PC-9 (cell line): ENCODE measurements at places on chromosomes 11 and 22.

- no peak for DNase-seq
Observed at GRCh38 chr22:30538280-30538679, 8.3 kb downstream of the SEC14L6 start.

GRCh38 chr11:130600139-130600538, 151.7 kb downstream of the ADAMTS15 start:
- no peak for DNase-seq

DNA sequence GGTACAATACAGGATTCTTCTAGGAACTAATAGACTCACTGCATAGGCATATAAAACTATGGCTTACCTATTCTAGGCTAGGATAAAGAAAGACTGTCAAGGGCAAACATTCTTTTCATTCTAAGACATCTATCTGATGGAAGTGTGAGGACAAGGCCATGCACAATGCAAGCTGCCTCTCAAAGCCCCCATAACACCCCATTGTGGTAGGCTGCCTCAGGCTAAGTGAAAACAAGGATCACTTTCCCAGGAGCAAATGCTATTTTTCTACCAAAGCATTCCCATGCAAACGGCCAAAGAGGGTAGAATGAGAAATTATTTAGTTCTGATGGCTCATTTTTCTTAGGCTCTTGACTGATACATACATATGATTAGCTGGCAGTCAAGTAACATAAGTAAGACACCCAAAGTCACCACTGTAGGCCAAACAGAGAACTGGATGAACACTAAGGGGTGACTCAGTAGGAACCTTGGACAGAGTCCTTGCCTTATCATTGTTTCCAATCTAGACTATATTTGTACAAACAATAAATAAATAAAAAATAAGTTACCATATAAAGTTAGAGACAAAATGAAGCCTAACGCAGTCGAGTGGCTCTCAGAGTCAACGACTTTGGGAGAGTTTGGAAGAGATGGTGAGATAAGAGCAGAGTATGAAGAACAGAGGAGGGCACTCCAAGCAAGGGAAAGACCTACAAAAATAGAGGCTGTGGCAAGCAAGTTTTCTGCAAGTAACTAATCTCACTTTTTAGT, 303.6 kb downstream of the SBF2 start:
- no peak for DNase-seq

GRCh38 chr11:122746050-122746478, 90.5 kb downstream of the UBASH3B start:
- DNase-seq: no peak

- DNase-seq: no peak
Observed at GRCh38 chr11:112719736-112720525, 241.3 kb upstream of the NCAM1 start.

- DNase-seq: no peak
Observed at GRCh38 chr11:10917802-10918201, 59.9 kb upstream of the ZBED5 start.

- DNase-seq: no peak
Observed at GRCh38 chr11:45305874-45306623, 19.9 kb upstream of the SYT13 start.

DNA sequence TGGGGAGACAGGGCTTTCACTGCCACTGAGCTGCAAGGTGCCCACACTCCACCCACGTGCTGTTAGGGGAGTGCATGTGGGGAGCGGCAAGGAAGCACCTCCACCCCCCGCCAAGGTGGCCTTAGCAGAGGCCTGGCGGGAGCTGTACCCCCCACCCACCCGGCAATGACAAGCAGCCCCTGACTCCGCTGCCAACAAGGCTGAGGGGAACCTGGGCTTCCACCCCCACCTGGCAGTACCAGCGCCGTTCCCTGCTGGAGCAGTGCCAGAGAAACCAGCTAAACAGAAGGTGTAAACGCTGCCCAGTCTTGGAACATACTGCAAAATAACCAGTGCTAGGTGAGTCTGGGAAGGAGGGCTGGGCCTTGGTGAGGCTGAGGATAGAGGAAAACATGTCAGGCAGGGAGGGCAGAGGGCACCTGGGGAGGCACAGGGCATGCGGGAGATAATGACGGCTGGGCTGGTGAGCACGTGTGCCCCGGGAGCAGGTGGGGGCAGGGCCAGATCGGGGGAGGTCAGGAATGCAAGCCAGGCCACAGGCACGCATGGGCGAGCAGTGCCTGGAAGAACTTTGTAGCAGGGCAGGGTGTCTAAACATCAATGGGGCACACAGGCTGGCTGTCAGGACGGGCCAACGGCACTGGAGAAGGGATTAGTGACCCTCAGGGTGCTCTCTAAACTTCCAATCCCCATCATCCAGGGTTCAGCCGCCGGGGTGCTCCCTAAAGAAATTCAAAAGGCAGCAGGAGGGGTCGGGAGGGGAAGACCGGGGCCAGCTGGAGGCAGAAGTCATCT, 6.6 kb downstream of the CERK start:
- no peak for DNase-seq

DNA sequence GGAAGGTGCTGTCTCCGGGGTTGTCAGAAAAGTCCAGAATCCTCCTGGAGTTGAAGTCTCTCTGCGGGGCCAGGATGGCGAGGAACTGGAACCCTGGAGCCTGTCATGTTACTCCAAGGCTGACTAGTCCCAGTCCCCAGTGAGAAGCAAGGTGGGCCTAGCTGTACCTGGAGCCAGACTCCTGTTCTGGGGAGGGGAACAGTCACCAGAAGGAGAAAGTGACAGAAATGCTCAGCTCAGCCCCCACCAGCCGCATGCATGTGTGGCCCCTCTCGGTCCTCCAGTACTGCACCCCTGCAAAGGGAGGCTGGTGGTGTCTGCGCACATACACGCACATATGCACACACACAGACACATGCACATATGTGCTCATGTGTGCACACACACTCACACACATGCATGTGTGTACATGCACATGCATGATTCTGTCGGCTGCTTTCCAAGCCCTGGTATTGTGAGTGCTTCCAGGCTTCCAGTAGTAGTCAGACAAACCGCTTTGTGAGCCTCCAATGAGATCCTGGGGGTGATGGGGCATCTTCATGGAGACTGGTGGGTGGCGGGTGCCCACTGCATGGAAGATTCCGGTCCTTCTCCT, 54.3 kb downstream of the RTL6 start:
- no peak for DNase-seq

- no peak for DNase-seq
Observed at GRCh38 chr11:24267014-24267413, 229.8 kb upstream of the LUZP2 start.

GRCh38 chr22:40237788-40238424, 60.2 kb downstream of the TNRC6B start:
- no peak for DNase-seq

- DNase-seq: peak; percentile 80
Observed at GRCh38 chr11:65575568-65576231, at the start of gene EHBP1L1. TSS of gene EHBP1L1 (plus strand) at chr11:65576053. CDS start at chr11:65576303, 250 bp downstream.

DNA sequence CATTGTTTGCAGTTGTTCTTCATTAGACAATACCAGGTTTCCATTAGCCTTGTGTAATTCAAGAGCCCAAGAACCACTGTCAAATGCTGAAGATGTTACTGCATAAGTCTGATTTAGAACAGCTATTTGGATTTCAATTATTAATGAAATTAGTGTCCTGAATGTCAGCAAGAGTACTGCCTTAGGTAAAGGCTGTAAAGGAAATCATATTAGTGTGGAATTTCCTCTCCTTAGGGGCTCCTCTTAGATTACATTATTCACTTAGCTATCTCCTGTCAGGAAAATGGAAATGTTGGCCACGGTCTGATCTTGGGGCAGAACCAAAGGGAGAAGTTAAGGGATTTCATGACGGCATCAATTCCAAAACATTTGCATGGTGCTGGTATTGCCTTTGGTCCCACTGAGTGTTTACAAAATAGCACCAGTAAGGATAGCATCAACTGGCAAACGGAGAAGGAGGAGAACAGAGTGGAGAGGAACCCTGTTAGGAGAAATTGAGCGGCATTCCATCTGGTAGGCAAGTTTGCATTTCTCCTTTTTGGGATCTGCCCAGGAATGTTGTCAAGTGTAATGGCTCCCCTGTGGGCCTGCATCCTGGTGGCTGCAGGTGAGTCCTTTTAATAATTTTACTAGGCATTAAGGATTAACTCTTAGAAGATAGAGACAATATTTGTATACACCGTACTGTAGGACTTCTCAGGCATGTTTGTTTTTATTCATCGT, at the start of gene HTR3B:
Gene HTR3B (plus strand): TSS at position 418 of the 723 bp plus-strand sequence. CDS start 138 bp downstream, at position 556.
- no peak for DNase-seq

GRCh38 chr22:41405588-41405987, 23.8 kb downstream of the TEF start:
- DNase-seq: no peak

- peak; percentile 33 for DNase-seq
Observed at GRCh38 chr11:45108070-45109064, 38.1 kb upstream of the PRDM11 start.

- no peak for DNase-seq
Observed at GRCh38 chr11:73995247-73995646, 12.6 kb upstream of the UCP2 start.

- no peak for DNase-seq
Observed at GRCh38 chr22:45077286-45077685, 67.5 kb upstream of the PHF21B start.

- no peak for DNase-seq
Observed at GRCh38 chr22:49235463-49236300, 592.0 kb downstream of the BRD1 start.

- no peak for DNase-seq
Observed at GRCh38 chr11:2890466-2891294, 5.1 kb upstream of the CDKN1C start.

GRCh38 chr11:2930704-2931419, 1.6 kb upstream of the PHLDA2 start:
- peak; percentile 87 for DNase-seq

- DNase-seq: no peak
Observed at GRCh38 chr22:49727191-49727880, 100.3 kb downstream of the BRD1 start.

DNA sequence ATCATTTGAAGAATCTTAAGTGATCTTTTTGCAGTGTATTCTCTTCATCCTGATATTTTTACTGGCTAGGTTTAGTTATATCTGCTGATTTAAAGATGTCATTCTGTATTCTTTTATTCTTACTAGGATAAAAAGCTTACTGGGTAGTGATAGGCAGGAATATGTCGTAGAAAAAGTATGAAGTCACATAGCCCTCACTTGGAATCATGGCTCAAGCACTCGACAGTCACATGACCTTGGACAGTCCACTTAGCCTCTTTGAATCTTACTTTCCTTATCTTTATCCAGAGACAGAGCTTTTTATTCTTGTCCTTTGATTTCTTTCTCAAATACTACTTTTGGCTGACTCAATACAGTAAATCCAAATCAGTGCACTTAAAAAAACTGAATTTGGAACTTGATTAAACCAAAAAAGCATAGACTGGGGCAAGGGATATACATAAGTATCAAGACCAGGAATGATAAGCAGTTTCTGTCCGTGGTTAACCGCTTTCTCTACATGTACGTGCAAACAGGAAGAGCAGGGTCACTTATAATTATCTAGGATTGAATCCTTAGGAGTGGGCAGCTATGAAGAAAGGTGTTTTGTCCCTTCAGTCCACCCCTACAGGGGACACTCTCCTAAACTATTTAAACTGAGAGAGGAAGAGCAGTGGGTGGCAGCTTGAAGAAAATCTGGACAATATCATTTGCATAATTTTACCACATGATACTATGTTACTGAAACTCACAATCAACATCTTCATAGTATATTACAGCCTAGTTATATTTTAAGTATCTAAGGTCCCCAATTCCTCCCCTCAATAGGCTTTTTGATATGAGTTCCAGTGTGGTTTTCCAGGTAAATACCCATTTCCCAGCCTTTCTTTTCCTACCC, 8.0 kb downstream of the MMP7 start:
- no peak for DNase-seq

- DNase-seq: peak; percentile 48
Observed at GRCh38 chr11:31870609-31871309, 59.6 kb upstream of the PAX6 start.

- no peak for DNase-seq
Observed at GRCh38 chr22:46878191-46878948, 115.9 kb downstream of the TBC1D22A start.

GRCh38 chr11:20066013-20066782, 94.1 kb downstream of the DBX1 start:
- no peak for DNase-seq

DNA sequence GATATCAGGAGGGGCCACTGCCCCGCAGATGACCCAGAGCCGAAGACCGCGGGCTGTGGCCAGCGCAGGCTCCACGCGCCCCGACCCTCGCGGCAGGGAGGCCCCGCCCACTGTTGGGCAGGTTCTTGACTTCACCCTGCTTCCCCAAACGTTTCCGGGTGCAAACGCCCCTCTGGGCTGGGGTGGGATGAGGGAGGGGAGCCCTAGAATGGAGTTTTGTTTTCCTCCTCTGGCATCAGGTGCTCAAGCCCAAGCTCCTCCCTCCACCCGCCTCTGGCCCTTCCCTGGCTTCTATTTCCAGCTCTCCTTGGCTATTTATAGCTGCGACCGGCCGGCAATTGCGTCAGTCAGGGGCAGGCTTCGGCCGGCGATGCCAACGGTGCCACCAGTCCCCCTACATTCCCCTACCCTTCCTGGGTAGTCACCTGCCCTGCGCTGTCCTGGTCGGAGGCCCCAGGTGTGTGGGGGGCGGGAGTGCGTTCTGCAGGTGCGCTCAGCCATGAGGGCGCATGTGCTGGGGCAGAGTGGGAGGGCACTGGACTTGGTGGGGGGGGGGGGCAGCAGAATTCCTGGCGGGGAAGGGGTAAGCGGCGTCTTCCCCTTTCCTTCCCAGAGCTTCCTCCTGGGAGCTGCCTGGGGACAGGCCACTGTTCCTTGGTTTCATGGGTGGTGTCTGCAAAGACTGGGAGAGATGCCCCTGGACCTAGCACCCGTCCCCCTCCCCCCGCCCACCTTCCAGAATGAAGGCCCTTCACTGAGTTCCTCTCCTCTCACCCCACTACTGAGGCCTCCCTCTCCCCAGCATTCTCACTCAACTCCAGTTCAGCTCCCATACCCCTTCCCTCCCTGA, 23.6 kb downstream of the DUSP8 start:
- DNase-seq: peak; percentile 68

- peak; percentile 76 for DNase-seq
Observed at GRCh38 chr11:85810871-85811611, at the start of gene SYTL2. TSS of gene SYTL2 (minus strand) at chr11:85811141. CDS start at chr11:85757725, 53,416 bp downstream.

GRCh38 chr22:45101515-45102227, 62.1 kb upstream of the NUP50 start:
- DNase-seq: no peak

GRCh38 chr22:41001722-41002122, 50.5 kb downstream of the RBX1 start:
- DNase-seq: peak; percentile 100

DNA sequence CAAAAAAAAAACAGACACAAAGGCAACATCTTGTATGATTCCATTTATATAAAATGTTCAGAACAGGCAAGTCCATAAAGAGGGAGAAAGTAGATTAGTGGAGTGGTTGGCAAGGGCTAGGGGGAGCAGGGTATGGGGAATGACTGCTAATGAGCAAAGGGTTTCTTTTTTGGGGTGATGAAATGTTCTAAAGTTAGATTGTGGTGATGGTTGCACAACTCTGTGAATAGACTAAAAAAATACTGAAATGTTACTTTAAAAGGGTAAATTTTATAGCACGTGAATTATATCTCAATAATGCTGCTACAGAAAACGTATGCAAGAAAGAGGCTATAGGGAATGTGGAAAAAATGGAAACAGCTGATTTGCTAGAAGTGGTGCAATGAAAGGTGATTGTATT, 155.1 kb downstream of the TENM4 start:
- no peak for DNase-seq
